ENCODE measurements at places on chromosomes 7 and 10. TPM values are rescaled to one million over a fixed set of nuclear protein-coding genes. Genes with fewer than 3 reads are reported as not detected.

The LIPK gene
- not detected for total RNA-seq

The MSMB gene
- total RNA-seq = not detected

The MALRD1 gene
- not detected for total RNA-seq

The COX15 gene
- 39.7 TPM for total RNA-seq

The MDFIC gene
- total RNA-seq = 73.0 TPM

The PITRM1 gene
- total RNA-seq = 62.4 TPM

The PNLIP gene
- not detected for total RNA-seq

The DIP2C gene
- 6.6 TPM for total RNA-seq

The XRCC2 gene
- total RNA-seq = 0.22 TPM

The PRR15 gene
- 0.43 TPM for total RNA-seq
